ENCODE measurements at places on chromosomes 16 and 17.
A peak's percentile ranks its signal among the peaks of the same experiment; 100 is the strongest.

DNA sequence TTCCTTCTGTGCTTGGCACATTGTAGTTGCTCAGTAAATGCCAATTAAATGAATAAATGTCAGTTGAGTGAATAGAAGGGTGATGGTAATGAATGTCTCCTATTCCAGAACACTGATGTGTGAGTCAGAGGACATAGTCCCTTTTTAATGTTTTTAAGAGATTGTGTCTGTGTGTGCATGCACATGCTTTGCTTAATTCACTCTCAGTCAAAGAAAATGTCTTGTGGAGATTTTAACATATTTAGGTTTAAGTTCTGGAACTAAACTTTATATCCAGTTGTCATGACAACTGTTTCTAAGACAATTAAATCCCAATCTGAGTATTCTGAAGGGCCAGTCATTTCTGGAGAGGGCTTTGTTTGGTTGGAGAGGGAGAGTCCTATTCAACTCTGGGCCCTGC lies 255.3 kb upstream of the CDH11 start:
- no peak for DNase-seq

GRCh38 chr16:4319454-4320421 lies 3.9 kb downstream of the GLIS2 start:
- DNase-seq: peak; percentile 51

GRCh38 chr17:77409282-77410161 lies 268.8 kb downstream of the SEC14L1 start:
- DNase-seq: no peak

GRCh38 chr17:29176558-29177351 lies 3.4 kb downstream of the MYO18A start:
- peak; percentile 67 for DNase-seq

DNA sequence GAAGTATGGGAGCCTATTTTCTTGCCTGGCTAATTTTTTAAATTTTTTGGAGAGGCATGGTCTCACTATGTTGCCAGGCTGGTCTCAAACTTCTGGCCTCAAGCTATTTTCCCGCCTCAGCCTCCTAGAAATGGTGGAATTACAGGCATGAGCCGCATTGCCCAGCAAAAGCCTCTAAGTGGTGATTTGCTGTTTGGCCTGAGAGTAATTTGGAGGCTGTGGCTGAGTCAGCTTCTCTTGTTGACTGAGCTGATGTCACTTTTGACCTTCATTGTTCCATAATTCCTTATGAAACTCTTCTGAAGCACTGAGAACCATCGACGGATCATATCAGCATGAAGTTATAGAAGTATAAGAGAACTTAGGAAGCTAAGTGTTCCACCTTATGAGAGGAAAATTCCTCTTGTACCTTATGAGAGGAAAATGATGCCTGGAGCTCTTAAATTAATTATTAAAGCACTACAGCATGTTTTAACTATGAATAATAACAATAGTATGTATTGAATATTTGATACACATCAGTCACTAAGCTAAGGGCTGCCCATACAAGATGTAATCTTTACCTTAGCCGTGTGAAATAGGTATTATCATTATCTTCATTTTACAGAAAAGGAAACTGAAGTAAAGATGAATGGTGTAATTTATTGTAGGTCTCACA lies 220.8 kb upstream of the MON1B start:
- DNase-seq: no peak

GRCh38 chr17:9488556-9488955 lies 87.1 kb downstream of the STX8 start:
- DNase-seq: no peak

DNA sequence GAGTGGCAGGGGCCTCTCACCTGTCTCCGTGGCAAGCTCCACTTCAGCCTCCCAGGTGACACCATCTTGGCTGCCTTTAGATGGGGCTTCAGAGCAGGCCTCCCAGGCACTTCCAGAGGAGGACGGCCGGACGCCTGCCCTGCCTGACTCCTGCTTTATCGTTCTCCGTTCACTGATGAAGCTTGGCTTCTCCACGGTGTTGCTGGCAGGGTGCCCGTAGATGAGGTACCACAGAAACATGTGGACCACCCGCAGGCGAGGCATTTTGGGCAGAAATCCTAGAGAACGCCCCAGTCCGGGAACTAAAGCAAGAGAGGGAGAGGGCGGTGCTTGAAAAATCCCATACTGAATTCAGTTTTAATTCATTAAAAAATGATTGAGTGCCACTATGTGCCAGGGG lies 54.5 kb downstream of the GTF3C1 start:
- DNase-seq: no peak

GRCh38 chr17:59108400-59109102 lies 1.9 kb upstream of the TRIM37 start:
- no peak for DNase-seq

GRCh38 chr16:66334853-66335574 lies 31.5 kb upstream of the CDH5 start:
- no peak for DNase-seq

- DNase-seq: no peak
Measured at GRCh38 chr16:78480588-78480987, 381.1 kb downstream of the WWOX start.

DNA sequence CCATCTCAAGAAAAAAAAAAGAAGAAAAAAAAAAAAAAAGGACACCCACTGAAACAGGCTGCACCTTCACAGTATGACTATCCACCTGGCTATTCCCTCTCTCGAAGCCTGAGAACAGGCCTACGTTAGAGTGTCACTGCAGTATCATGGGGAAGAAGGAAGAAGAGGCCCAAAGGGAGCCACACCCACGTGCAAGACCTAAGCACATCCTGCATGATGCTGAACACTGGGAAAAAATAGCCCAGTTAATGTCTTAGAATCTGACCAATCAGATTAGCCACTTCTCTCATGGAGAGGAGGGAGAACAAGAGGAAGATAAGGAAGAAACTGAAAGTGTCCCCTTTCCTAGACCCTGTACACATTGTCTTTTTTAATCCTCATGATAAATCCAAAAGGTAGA lies 19.5 kb upstream of the MED13 start:
- DNase-seq: no peak

GRCh38 chr16:25006504-25007056 lies 8.6 kb downstream of the ARHGAP17 start:
- no peak for DNase-seq

GRCh38 chr17:79925242-79925957 lies 86.2 kb upstream of the CBX4 start:
- DNase-seq: no peak

- DNase-seq: no peak
Measured at GRCh38 chr16:11909653-11910545, 5.9 kb downstream of the GSPT1 start.

GRCh38 chr16:57721356-57722209 lies 14.0 kb upstream of the KATNB1 start:
- no peak for DNase-seq

DNA sequence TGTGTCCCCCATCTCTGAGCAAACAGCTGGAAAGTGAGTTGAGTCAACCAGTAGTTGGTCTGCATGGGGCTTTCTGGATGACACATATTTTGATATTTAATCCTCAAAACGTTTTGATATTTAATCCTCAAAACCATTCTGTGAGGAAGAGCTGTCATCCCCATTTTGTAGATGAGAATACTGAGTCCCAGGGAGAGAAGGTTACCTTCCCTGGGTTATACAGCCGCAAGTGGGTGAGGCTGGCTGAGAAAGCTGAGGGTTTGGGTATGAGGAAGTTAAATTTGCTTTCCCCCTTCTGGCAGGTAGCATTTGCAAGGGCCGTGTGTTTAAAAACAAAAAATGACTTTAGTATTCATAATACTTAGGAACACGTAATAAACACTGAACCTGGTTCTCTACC lies 447.2 kb downstream of the XYLT1 start:
- no peak for DNase-seq

DNA sequence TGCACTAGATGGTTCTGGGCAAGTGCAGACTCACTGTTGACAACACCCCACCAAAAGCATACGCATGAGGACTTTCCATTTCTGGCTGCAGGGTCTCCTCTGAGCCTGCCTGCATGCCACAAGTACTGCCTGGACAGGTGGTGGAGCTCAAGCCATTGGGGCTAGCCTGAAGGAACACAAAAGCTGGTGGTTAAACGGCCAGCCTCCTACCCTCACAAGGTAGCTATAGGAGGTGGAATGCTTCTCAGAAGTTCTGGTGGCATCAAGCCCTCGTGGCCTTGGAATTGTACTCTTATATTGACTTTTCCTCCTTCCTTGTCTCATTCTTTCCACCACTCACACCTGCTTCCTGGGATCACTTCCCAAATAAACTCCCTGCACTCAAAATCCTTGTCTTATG lies 56.6 kb upstream of the BCAR1 start:
- DNase-seq: no peak

DNA sequence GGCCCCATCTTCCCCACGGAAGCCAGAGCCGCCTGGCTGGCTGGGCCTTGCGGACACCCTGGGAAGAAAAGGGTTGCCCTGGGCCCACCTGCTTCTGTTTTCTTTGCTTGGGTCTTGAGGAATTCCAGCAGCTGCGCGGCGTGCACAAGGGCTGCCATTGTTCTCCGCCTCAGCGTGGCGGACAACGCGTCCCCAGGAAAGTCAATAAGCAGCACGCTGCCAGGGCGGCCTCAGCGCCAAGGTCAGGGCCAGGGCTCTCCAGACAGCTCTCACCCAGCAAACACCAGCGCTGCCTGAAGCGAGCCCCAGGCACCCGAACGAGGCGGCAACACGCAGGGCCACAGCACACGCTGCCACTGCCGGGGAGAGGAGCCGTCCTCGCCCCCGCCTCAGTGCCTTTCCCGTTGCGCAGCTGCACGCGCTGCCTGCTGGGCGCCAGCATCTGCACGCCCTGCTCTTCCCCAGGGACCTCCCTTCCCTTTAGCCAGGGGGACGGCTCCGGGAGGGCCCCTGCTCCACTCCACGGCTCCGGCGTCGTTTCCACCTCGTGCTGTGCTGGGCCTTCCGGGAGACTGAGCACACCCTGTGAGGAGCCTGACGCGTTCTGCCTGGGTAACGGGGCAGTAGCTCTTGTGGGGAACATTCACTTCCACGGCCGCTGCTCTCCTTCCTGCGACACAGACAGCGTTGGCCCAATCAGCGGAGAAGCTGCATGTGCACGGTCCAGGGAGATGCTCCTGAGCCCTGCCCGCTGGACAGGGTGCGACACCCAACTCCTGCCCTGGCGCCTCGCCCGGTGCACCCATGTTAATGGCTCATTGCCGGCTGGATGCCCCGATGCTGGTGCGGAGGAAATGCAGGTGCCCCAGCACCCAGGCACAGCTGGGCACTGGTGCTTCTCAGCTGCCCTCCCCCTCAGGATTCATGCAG lies 57.8 kb downstream of the LMF1 start:
- DNase-seq: no peak

DNA sequence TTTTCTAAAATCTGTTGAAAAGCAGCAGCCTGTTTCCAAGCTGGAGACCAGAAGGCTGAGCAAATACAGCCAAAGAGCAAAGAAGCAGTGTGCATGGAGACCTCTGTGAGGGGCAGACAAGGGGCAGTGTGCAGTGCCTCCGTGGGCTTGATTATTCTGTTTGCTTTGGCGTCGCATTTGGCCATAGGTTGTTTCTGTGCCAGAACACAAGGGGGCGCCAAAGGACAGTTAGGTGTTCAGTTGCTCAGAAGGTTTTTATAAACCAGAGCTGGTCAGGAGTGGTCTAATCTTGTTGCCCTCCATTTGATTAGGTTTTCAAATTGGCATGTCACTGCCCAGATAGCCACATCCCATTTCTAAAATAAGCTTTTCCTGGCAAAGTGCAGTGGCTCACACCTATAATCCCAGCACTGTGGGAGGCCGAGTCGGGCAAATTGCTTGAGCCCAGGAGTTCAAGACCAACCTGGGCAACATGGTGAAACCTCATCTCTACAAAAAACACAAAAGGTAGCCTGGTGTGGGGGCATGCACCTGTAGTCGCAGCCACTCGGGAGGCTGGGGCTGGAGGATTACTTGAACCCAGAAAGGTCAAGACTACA lies 10.6 kb downstream of the MYH3 start:
- DNase-seq: peak; percentile 77

GRCh38 chr17:64205804-64206203 lies 57.3 kb downstream of the TEX2 start:
- no peak for DNase-seq

DNA sequence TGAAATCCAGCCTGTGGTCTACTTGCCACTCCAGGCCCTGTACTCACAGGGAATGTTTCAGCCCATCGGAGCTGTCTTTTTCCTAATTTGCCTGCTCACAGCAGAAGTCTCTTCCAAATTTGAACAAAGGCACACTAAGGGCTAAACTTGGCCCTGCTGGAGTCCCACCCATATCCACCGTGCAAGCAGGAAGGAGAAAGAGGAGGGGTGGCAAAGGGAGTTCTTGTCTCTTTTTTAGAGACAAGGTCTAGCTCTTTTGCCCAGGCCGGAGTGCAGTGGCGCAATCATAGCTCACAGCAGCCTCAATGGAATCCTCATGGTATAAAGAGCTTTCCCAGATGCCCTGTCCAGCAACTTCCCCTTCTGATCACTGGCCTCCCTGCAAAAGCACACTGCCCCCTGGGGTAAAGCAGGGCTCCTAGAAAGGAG lies 2.7 kb upstream of the PRM1 start:
- no peak for DNase-seq

- no peak for DNase-seq
Measured at GRCh38 chr16:74713325-74713724, 12.7 kb upstream of the MLKL start.

- no peak for DNase-seq
Measured at GRCh38 chr16:58086381-58087208, 42.6 kb downstream of the CFAP20 start.

- DNase-seq: peak; percentile 35
Measured at GRCh38 chr17:6666077-6666521, 14.5 kb downstream of the C17orf100 start.

DNA sequence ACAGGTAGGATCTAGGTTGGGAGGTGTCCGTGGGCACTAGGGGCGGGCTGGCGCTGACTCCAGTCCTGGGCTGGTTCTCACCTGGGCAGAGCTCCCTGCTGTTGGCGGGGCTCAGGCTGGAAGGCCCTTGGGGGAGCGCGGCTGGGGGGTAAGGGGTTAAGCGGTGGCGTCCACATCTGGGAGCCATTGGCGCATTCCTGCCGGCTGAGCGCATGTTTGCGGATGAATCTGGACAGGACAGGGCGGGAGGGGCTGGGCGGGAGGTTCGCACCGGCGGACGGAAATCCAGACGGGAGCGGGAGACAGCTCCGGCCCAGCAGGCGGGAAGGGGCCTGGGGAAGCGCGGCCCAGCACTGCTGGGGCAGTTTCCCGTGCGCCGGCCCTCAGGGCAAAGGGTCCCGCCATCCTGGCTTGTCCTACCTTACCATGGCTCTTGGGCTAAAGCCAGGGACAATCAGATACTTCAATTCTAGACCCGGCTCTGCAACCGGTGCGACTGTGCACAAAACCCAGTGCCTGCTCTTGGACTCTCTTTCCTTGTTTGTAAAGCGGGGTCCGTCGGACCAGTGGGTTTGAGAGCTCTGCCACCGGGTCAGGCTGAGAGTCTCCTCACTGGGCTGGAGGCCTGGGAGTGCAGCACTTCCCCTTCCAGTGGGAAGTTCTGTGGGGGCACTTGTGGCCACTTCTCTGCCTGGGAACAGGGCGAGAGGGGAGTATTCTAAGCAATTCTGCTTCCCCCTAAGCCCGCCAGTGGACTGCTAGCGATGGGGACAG lies 7.8 kb downstream of the RARA start:
- no peak for DNase-seq

GRCh38 chr17:2259769-2260536 lies 43.6 kb downstream of the SMG6 start:
- peak; percentile 59 for DNase-seq

- DNase-seq: peak; percentile 38
Measured at GRCh38 chr17:81322271-81323082, 27.4 kb upstream of the SLC38A10 start.

Measured in stimulated activated CD4-positive, alpha-beta T cell treated with anti-CD3 and anti-CD28 coated beads, Interleukin-4, amount 100 ng/mL, for 1 hour (primary cell).